ENCODE measurements at places on chromosomes 16 and 17.

GRCh38 chr17:66985338-66986237 lies 21.1 kb downstream of the CACNG4 start:
- DNase-seq = no peak

GRCh38 chr16:57271867-57272495 lies 12.5 kb downstream of the PLLP start:
- no peak for DNase-seq

- peak; percentile 100 for DNase-seq
Measured at GRCh38 chr17:81394921-81395599, at the start of gene BAHCC1. Gene BAHCC1 (plus strand): TSS chr17:81395457. CDS start chr17:81399740, 4,283 bp downstream.

- peak; percentile 77 for DNase-seq
Measured at GRCh38 chr16:2035431-2036199, 8.9 kb downstream of the NHERF2 start.

GRCh38 chr17:82383411-82383810 lies 11.8 kb downstream of the UTS2R start:
- DNase-seq = no peak

- DNase-seq = peak; percentile 37
Measured at GRCh38 chr16:87129771-87130170, 187.4 kb downstream of the C16orf95 start.

DNA sequence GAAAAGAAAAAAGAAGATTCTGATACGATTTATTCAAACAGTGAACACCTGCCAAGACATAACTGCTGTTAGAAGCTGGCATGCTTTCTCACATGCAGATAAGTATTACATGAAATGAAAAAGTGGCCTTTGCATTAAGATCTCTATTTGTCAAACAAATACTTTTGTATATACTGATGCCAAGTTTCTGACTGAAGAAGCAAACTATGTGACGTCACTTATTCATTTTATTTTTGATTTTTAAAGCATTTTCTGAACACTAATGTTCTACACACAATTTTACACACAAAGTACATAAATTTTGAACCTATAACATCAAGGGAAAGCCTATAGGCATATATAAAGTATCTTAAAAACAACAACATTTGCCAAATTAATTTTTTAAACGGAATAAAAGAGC lies 153.8 kb downstream of the CEP112 start:
- no peak for DNase-seq

DNA sequence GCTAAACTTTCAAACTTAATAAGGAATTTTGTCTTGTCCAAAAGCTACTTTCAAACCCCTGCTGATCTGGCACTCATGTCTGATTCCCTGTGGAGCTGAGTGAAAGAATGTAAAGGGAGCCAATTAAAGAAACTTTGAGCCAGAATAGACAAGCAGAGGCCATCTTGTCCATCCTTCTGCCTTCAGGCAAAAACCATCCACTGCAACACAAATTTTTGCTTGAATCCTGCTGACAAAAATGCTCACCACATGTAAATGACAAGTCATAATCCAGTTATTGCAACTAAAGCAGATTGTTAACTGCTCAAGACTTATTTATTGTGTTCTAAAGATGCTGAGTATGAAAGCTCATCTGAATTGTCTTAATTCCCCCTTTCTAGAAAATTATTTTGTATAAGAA lies 124.0 kb upstream of the HLF start:
- DNase-seq = no peak

DNA sequence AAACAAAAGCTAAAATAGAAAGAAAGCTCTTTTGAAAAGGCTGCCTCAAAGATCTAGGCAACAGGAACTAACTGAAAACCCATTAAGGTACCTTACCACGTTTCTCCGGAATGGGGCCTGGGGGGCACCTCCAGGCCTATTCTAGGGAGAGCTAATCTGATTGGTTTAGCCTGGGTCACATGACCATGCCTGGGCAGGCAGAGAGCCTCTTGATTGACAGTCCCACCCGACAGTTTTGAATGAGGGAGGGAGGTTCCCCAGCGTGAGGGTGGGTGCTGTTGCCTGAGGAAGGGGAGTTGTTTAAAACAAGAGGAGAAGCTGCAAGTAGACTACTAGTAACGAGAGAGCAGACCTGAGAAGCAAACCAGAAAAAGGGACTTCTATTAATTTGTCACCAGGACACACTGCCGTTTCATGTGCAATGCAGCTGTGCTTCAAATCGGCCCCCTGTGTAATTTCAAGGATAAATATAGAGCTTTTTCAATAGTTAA lies 143.4 kb upstream of the HS3ST2 start:
- no peak for DNase-seq

- DNase-seq = peak; percentile 65
Measured at GRCh38 chr16:66001432-66001831, 365.1 kb upstream of the CDH5 start.

- DNase-seq = no peak
Measured at GRCh38 chr16:81515281-81515680, 70.7 kb downstream of the CMIP start.

DNA sequence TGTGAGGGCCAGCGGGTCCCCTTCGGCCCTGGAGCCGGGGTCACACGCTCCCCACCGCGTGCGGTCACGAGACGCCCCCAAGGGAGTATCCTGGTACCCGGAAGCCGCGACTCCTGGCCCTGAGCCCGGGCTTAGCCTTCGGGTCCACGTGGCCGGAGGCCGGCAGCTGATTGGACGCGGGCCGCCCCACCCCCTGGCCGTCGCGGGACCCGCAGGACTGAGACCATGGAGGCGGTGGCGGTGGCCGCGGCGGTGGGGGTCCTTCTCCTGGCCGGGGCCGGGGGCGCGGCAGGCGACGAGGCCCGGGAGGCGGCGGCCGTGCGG lies at the start of gene NAGLU:
TSS of gene NAGLU (plus strand) at position 194 of the 324 bp plus-strand sequence. CDS start at position 226, 32 bp downstream.
- peak; percentile 79 for DNase-seq

DNA sequence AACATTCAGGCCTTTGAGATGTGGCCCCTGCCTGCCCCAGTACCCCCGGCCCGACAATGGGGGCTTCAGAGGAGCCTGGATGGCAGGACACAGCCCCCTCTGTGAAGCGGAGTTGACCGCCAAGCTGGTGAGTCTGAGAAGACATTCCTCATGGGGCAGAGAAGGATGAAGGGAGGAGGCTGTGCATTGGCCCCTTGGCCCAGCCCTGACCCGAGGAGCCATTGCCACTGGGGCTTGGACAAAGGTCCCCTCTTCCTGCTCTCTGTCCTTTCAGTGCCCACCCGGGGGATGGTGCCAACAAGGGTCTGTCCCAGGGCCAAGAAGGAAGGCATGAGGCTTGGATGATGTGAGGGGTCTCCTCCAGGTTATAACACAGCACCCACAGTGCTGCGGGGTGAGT lies 30.9 kb upstream of the PHB1 start:
- DNase-seq = no peak

DNA sequence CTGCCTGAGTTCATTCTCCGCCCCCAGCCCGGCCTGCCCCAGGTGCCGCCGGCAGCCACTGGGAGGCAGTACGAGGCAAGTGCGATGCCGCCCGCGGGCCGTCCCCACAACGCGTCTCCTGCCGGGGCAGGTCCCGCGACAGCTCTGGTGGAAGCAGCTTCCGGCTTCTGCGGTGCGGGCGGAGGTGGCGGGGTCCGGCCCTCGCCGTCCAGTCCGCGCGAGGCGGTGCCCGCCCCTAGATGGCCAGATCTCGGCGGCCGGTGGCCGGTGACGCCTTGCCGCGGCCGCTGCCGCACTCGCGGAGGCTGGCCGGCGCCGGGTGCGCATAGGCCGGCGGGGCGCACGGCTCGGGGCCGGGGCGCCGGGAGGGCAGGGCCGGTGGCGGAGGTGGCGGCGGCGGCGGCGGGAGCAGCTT lies 1.8 kb downstream of the GJD3 start:
- peak; percentile 70 for DNase-seq

DNA sequence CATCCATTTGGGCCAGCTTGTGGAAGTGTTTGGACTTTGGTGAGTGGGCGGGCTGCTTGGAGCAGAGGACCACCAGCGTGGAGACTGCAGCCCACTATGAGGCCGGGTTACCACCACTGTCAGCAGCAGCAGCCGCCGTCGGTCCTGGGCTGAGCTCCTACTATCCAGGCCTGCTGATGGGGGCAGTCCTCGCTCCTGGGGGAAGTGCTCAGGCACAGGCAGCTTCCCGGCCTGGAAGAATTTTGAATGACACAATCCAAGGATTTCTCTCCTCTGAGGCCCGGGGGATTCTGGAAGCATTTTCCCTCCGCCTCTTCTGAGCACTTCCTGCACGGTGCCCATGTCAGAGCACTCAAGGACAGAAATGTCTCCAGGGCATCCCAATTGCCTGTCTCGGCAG lies 5.3 kb upstream of the NOD2 start:
- no peak for DNase-seq

DNA sequence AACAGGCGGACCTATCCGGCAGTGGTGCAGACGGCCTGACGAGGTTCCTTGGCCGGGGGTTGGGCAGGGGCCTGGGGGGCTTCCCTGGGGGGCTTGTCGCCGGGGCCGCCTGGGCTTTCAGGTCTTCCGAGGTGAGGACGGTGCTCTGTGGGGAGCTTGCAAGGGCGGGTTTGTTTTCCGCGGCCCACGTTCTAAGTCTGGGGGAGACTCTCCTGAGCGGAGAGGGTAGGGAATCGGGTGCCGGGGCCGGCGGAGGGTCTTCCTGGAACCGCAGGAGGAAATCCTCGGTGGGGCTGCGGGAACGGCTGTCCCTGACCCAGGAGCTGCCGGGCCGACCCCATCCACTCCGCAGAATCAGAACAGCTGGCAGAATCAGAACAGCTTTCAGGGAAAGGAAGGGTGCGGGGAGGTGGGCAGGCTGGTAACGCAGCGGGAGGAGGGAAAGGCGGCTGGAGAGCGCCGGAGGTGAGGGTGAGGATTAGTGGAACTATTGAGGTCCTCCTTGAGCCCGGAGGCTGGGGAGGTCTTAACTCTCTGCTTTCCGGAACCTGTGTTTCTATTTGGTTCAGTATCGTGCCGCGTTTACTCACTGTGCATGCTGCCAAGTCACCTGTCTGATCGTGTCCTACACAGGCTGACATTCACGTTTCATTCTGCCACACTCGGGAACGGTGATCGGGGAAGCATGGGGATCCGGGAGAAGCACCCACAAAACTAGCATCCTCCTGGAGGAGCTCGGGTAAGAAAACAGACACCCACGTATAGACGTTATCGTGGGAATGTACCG lies 28.9 kb downstream of the CPSF4L start:
- peak; percentile 23 for DNase-seq

DNA sequence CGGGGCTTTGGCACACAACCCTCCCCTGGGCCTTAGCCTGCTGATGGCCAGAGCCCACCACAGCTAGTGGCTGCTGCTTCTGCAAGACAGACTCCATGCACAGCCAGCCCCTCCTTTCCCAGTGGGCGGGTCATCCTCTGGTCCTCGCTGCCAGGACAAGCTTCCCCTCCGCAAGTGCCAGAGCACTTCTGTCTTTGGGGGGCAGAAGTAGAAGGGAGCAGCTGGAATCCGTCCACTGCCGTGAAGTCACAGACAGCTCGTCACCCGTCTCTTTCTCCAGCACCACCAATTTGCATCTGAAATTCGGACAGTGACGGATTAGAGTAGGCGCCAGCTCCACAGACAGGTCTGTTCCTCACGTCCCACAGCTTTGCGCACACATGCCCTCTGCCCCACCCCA lies 31.3 kb upstream of the NAT9 start:
- no peak for DNase-seq

DNA sequence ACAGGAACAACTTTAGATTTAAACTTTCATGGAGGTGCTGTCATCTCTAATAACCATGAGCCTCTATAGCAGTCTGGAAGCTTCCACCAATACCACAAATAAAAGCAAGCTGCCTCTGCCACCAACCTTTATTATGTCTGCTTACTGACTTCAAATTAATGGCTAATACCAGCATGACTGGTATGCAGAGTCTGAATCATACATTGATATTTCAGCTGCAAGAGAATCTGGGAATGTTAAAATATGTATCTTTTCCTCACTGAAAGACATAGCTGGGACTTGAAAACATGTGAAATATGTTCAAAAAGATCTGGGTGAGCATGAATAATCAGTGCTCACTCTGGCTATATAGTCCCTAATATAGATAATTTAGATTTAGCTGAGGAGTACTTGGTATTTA lies 488.6 kb downstream of the CDH8 start:
- no peak for DNase-seq

DNA sequence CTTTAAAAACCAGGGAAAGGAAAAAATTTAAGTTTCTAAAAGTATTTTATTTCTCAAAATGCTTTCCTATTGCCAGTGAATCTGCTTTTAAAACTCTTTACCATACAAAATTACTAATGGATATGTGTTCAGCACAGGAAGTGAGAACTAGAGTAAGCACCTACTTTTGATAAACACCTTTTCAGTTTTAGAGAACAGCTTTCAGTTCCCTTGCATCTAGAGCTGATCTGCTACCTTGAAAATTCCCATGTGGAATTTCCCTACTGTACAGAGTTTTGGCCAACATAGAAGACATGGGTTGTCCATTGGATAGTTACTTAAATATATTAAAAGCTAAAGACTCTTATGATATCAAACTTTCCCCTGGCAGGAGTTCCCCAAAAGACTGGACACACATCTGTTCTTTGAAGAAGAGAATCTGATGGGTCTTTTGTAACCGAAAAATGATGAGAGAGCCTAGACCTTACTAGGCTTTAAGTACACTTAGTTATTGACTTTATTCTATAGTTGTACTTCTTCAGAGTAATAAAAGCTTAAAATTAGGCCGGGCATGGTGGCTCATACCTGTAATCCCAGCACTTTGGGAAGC lies 112.1 kb upstream of the CNTNAP4 start:
- DNase-seq = no peak

DNA sequence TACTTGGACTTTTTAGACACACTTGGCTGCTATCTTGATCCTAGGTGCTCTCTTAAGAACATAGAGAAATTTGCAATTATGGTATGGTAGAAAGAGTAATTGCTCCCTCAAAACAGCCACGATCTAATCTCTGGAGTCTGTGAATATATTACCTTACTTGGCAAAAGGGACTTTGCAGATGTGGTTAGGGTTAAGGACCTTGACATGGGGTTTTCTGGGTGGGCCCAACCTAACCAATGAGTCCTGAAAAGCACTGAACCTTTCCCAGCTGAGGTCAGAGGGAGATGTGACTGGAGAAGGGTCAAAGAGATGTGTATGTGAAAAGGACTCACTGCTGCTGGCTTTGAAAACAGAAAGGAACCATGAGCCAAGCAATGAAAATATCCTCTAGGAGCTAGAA lies 26.7 kb upstream of the MED13 start:
- DNase-seq = no peak

DNA sequence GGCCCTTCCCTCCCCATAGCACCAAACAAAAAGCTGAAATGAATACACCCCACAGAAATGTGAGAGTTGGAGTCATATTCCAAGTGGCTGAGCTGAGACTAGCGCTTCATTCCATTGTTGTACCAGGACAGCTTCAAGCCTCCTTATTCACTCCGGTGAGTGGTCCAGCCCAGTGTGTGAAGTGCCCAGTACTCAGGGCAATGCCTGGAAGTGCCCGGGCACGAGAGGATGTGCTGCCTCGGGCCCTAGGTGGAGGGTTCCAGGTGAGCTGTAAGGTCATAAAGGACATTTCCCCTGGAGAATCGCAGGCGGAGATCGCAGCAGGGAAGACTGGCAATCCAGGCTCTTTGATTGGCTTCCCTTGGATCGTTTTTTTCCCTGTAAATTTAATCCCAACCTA lies 5.4 kb upstream of the CYLD start:
- no peak for DNase-seq
